ENCODE measurements at places on chromosomes 16 and 17. TPM values are rescaled to one million over a fixed set of nuclear protein-coding genes. Genes with fewer than 3 reads are reported as not detected.

Gene ICAM2
- total RNA-seq, result 21.9 TPM

Gene C1QL1
- total RNA-seq, result not detected

Gene MED9
- total RNA-seq, result 13.1 TPM

Gene VAT1L
- not detected for total RNA-seq

Gene EVPLL
- 0.54 TPM for total RNA-seq

Gene DRC7
- total RNA-seq, result not detected

Gene SCNN1G
- not detected for total RNA-seq

Gene FA2H
- not detected for total RNA-seq

Gene ELMO3
- total RNA-seq, result 4.0 TPM

Gene CFAP52
- not detected for total RNA-seq

Gene CLDN7
- 1.5 TPM for total RNA-seq

Gene ADAP2
- total RNA-seq, result not detected

Gene HOXB8
- total RNA-seq, result not detected

Gene NUFIP2
- total RNA-seq, result 63.6 TPM

Gene SEZ6
- 0.43 TPM for total RNA-seq

Gene NUPR1
- total RNA-seq, result not detected

Gene MYOCD
- total RNA-seq, result not detected

Gene EPX
- not detected for total RNA-seq

Gene ADAD2
- not detected for total RNA-seq

Gene KRTAP4-9
- not detected for total RNA-seq

Gene FBXW10B
- total RNA-seq, result 0.18 TPM

Gene LDHD
- total RNA-seq, result 0.64 TPM

Gene NPLOC4
- 173 TPM for total RNA-seq

Gene SNRNP25
- 53.4 TPM for total RNA-seq

Gene CDH5
- not detected for total RNA-seq

Gene KIF2B
- total RNA-seq, result not detected

Gene FZD2
- 0.27 TPM for total RNA-seq

Gene CACNG5
- total RNA-seq, result not detected

Gene ZG16
- total RNA-seq, result not detected

Gene KRTAP16-1
- total RNA-seq, result not detected

Gene CPNE7
- total RNA-seq, result 2.8 TPM

Gene TBX2
- total RNA-seq, result not detected

Gene BEAN1
- not detected for total RNA-seq

Gene CLEC18B
- not detected for total RNA-seq

Gene ABCC6
- not detected for total RNA-seq

Gene JPT2
- 66.5 TPM for total RNA-seq

Gene SDR42E1
- total RNA-seq, result 11.0 TPM

Gene SRP68
- 162 TPM for total RNA-seq

Gene CCL15
- total RNA-seq, result not detected

Gene AIPL1
- total RNA-seq, result not detected

Gene SP6
- 0.16 TPM for total RNA-seq

Gene PYDC1
- not detected for total RNA-seq

Gene RSPRY1
- total RNA-seq, result 37.2 TPM

Gene KRTAP4-6
- total RNA-seq, result not detected

Gene LITAFD
- not detected for total RNA-seq

Gene FBXL16
- total RNA-seq, result 2.8 TPM

Gene GRAP
- 13.7 TPM for total RNA-seq

Gene PTX4
- total RNA-seq, result not detected

Gene RAC3
- total RNA-seq, result 5.7 TPM

Gene ABCA8
- not detected for total RNA-seq

Gene LRRC37A
- 3.6 TPM for total RNA-seq

Gene GPR139
- not detected for total RNA-seq

Gene GRIN2C
- total RNA-seq, result 0.87 TPM

Gene TPSD1
- total RNA-seq, result not detected

Measured in activated naive CD4-positive, alpha-beta T cell treated with anti-CD3 and anti-CD28 coated beads, Interleukin-2, amount 50 U/mL, for 72 hours (primary cell).